Forelimb muscle (tissue), 1 donor: ENCODE measurements at places on chromosomes 5 and 9. TPM values are rescaled to one million over a fixed set of nuclear protein-coding genes. Genes with fewer than 3 reads are reported as not detected.

DNA sequence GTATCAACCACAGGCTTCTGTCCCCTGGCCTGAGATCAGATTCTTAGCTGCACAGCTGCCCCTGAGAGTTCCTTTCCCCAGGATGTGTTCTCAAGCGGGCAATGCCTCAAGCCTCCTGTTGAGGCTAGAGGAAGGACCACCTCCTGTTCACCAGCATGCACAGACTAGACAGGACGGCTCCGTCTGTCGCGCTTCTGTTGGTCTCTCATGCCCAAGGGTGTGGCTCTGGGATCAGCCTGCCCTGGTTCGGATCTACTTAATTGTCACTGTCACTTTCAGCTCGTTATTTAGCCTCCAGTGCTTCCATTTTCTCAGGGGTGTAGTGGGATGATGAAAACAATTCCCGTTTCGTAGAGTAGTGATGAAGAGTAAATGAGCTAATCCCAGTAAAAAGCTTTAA, 103.1 kb downstream of the KCNIP1 start:
- DNase-seq, result no peak

MAMDC2 gene
- 6.9 TPM for polyA plus RNA-seq

- DNase-seq, result no peak
These were observed 565.5 kb upstream of the TUSC1 start for GRCh38 chr9:26243726-26244125.

QRFP gene
- 0.33 TPM for polyA plus RNA-seq

- no peak for DNase-seq
These were observed 91.1 kb upstream of the DAB2 start for GRCh38 chr5:39515881-39516280.

- no peak for DNase-seq
These were observed 21.9 kb upstream of the TERT start for GRCh38 chr5:1316588-1317340.

DNA sequence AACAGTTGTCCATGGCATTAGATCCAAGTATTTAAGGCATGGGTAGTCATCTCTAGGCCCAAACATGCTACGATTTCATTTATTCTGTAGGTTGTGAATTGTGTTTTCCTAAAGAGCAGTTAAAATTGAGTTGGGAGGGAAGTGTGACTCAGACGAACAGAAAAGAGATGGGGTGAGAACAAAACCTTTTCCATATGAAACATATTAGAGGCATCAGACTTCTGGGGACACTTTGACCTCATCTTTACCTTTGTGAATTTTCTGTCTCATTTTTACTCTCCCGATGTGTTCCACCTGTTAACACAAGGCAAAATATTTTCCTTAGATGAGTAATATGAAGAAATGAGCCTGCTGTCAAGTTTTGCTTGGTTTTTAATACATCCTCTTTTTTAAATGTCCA, 181.3 kb downstream of the ESM1 start:
- no peak for DNase-seq

MCC gene
- 15.1 TPM for polyA plus RNA-seq

DNA sequence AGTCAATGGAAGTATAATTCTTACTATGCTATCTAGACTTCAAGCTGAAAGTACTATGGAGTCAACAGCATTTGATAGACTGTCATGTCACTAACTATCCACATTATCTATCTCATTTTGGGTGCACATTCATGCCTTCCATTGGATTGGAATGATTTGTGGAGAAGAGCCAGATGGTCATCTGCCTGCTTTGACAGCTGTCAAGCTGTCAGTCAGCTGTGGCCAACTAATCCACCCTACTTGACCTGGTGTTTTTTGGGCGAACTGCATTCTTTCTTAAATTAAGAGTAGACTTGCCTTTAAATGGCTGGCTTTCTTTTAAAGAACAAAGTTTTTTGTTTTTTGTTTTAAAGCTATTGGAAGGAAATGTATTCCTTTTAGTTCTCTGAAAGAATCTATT, 151.5 kb downstream of the DCP2 start:
- no peak for DNase-seq

DNA sequence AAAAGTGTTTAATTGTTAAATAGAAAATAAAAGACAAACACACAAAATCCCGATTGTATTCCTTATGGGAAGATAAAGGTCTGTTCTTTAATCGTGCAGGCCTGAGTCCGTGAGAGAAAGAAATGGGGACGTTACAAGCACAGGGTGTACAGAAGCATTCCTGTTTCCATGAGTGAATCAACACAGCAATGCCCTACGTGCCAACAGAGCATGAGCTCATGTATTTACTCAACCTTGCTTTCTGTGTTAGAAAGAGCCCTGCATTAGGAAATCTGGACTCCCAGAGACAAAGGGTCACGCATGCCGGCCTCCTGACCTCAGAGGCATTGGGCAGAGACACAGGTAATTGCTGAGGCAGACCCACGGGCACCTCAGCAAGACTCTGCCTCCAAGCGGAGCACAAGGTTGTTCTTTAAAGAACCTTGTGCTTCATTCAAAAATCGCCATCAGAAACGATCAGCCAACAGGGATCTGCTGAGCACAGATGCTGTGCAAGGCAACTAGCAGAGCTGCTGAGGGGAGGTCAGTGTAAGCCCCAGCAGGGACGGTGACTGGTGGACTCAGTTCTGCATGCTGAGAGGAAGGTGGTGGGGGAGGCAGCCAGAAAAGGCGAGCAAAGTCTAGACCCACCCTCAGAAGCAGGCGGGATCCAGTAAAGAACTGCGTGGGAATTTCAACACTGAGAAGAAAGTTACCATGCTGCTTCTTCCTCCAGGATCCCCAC, 101.0 kb downstream of the TLE1 start:
- DNase-seq, result no peak

DNA sequence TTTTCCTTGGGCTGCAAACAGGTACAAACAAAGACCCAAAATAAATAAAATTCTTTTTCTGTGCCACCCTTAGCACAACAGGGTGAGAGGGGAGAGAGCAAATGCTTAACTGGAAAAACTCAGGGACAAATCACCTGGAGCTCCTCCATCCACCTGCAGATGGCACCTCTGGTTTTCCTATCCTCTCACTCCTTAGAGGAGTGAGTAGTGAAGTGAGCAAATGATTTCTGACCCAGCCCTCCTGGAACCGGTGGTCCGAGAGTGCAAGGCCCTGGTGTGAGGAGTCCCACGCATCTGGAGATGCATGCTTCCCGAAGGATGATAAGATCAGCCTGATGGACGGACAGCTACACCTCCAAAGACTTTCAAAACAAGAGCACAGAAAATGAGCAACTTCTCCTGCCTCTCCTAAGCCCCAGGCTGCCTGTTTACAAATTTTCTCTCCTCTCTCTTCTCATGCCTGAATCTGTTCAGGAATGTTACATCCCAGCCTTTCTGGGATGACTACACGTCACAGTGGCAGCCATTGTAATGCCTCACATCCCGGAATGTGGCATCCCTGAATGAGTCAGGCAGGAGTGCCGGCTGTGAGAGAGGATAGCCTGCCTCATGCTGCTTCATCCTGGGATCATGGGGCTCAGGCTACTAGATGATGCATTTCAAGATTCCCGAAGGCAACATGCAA, 86.4 kb downstream of the ADRB2 start:
- DNase-seq, result no peak

- DNase-seq, result no peak
These were observed 466.6 kb upstream of the DAB2 start for GRCh38 chr5:39891376-39891775.

GRCh38 chr5:133814152-133814551, 154.3 kb downstream of the C5orf15 start:
- DNase-seq, result no peak

DNA sequence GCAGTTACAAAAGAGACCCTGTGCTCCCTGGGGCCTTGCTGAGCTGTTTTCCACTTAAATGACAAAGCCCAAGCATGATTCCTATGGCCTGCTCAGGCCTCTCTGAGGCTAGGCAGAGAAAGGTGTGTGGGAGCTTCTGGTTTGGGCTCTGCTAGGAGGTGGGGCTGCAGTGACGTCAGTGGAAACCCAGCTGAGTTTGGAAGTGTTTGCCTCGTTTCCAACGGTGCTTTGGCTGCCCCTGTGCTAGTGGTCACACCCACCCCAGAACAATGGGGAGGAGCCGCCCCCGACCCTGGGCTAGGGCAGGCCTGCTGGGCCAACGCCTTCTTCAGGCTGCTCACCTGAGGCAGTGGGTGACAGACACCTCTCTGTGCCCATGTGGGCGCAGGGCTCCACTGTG, 10.4 kb downstream of the ANGPTL2 start:
- DNase-seq, result no peak

DNA sequence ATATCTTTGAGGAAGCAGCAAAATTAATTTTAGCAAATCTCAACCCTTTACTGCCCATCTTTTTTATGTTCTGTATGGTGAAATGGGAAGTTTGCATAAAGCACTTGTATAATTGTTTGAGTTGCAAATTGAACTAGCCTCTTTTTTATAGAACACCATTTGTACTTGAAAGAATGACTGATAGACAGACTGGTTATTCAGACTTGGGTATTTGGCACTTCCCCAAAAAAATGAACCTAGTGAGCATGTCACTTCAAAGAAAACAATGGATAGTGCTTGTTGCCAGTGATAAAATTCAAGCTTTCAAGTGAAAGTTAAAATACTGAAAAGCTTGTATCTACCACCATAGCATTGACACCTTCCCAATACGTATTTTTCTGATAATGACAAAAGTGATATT, 115.8 kb downstream of the ERCC6L2 start:
- no peak for DNase-seq

GRCh38 chr5:38422622-38423021, 133.8 kb downstream of the LIFR start:
- no peak for DNase-seq

DNA sequence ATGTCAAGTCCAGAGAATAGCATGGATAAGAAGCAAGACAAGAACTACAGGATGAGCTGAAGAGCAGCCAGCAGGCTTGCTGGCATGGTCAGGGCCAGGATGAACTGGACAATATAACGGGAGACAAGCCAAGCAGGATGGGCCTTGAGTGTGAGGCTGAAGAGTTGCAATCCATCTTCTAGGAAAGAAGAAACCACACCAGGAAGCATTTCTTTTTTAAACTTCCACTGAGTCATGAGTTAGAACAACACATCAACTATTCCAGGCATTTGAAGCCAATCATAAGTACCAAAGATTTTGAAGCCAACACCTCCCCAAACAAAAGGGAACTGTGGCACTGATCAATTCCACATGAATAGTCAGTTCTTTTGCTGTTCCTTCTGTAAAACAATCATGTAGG, 27.3 kb downstream of the SLC31A2 start:
- no peak for DNase-seq

ABL1 gene
- polyA plus RNA-seq, result 52.6 TPM

OSMR gene
- 6.2 TPM for polyA plus RNA-seq

- no peak for DNase-seq
These were observed 27.6 kb upstream of the SMIM23 start for GRCh38 chr5:171757853-171758535.

CCDC192 gene
- polyA plus RNA-seq, result 0.48 TPM
